ENCODE measurements at places on chromosomes 2 and 18. TPM values are rescaled to one million over a fixed set of nuclear protein-coding genes. Genes with fewer than 3 reads are reported as not detected.

- peak; percentile 28 for DNase-seq
Observed at GRCh38 chr18:904218-905090, at the start of gene ADCYAP1. TSS of gene ADCYAP1 (plus strand) at chr18:904871. CDS start at chr18:905387, 516 bp downstream.

GRCh38 chr18:76670564-76671288, 151.6 kb upstream of the ZNF236 start:
- DNase-seq = peak; percentile 52

DNA sequence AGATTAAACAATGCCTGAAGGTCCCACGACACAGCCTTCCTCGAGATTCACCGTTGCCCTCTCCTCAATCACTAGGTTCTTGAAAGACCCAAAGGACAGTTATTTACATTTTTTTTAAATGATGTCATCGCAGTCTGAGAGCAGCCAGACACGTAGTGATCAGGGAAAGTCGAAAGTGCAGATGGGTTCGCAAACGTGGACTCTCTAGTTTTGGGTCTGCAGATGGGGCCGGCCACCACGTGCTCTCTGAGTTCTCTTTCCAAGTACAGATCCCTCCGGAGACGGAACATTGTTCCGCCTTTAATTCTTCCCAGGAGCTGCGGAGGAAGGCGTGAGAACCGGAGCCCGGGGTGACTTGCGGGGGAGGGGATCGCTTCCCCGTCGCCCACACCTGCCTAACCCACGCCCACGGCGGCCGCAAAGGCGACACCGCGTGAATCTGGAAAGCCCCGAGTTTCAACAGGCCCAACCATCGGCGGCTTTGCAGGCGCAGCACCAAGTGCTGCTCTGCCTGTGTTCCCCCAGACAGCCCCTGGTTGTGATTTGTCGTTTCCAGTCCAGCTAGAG, 54.3 kb downstream of the PKDCC start:
- peak; percentile 74 for DNase-seq

- DNase-seq = no peak
Observed at GRCh38 chr2:84175970-84176369, 283.1 kb downstream of the SUCLG1 start.

DNA sequence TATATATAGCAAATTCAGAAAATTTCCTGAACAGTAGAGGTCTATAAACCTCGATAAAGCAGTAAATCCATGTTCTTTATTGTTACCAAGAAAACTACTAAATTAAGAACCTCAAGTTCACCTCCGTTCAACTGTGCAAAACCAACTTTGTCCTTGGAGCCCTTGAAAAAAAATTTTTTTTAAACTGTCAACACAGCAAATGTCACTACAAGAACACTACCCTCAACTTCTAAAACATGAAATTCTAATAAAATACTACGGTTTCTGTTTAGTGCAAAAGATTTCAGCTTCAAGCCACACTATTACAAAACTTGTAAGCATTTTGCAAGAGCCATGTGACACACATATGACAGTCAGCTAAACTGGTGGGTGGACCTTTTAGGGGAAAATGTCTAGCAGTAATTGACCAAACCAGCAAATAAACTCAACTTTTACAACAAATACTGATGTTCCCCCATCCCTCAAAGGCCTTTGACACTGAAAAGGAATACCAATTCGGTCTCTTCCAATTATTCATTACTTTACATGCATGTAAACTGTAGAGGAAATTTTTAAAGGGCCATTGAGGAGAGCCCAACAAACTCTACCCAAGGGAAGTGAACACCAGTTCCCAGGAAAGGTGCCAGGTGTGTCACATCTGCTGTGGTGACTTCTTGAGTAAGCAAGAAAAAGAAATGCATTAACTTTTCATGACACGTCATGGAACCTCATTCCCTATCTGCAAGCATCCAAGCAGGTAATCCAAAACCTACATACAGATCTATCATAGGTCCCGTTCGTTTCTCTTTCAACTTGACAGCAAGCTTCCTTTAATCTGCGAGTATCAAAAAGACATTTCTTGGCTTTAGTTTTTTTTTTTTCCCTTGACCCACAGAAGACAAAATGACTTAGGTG, 1.4 kb downstream of the RAB1A start:
- peak; percentile 63 for DNase-seq

GRCh38 chr2:159904959-159905305, 106.9 kb upstream of the CD302 start:
- no peak for DNase-seq

GRCh38 chr2:132669908-132670495, at the start of gene LYPD1:
TSS of gene LYPD1 (minus strand) at chr2:132670205. CDS start at chr2:132669932, 273 bp downstream.
- DNase-seq = no peak

- peak; percentile 96 for DNase-seq
Observed at GRCh38 chr18:55589625-55590291, 1.8 kb upstream of the TCF4 start.

GRCh38 chr2:234914371-234915154, 37.3 kb upstream of the SH3BP4 start:
- DNase-seq = no peak

DNA sequence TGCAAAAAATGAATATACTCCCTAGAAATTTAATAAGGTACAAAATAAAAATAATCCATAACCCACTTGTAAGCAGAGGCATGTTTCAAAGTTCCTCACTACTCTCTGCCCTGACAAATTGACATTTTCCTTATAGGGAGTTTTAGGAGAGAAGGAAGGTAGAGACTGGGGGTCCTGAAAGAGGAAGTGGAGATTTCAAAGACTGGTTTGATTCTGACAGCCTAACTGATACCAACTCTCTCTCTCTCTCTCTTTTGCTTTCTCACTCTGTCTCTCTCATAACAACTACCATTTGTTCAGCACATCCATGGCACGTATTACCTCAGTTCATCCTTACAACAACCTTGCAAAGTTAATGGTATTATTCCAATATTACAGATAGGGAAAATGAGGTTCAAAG, 18.6 kb downstream of the FZD7 start:
- DNase-seq = no peak

- peak; percentile 48 for DNase-seq
Observed at GRCh38 chr2:227703280-227703732, 14.5 kb downstream of the SLC19A3 start.

GRCh38 chr2:187875261-187876141, 321.3 kb upstream of the TFPI start:
- no peak for DNase-seq

GRCh38 chr2:24402242-24403097, 42.1 kb upstream of the ITSN2 start:
- no peak for DNase-seq

GRCh38 chr2:98534761-98535160, 73.6 kb downstream of the COA5 start:
- DNase-seq = no peak

- no peak for DNase-seq
Observed at GRCh38 chr2:119706221-119706620, 27.2 kb downstream of the TMEM177 start.

DNA sequence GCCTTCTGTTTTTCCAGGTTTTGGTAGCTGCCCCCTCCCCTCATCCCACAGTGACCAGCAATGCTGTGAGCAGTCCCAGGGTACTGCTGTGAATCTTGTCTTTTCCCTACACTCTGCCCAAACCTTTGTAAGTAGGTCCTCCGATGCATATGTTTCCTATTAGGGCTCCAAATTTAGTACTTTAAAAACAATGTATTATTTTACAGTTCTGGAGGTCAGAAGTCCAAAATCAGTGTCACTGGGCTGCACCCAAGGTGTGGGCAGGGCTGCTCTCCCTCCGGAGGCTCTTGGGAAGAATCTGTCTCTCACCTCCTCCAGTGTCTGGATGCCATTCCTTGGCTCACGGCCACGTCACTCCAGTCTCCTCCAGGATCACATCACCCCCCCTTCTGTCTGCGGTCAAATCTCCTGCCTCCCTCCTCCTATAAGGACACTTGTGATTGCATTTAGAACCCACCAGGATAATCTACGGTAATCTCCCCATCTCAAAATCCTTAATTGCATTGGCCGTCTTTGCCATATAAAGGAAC, 208.5 kb downstream of the SH3BP4 start:
- peak; percentile 7 for DNase-seq

DNA sequence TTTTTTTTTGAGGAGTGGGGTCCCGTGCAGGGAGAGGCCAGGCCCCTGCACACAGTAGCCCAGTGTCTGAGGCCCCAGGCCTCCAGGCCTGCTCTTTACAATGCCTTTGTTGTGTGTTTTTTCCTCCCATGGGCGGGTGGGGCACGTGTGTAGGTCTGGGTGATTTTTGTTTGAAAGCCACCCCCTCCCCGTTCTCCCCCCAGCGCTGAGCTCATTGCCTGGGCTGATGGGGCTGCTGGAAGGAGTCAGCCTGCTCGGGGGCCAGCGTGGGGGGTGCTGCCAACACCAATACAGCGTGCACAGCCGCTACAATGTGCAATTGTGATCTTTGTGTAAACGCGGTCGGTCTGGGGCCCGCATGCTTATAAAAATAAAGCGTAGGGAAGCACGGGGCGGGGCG, 142.7 kb downstream of the DYSF start:
- DNase-seq = no peak

DNA sequence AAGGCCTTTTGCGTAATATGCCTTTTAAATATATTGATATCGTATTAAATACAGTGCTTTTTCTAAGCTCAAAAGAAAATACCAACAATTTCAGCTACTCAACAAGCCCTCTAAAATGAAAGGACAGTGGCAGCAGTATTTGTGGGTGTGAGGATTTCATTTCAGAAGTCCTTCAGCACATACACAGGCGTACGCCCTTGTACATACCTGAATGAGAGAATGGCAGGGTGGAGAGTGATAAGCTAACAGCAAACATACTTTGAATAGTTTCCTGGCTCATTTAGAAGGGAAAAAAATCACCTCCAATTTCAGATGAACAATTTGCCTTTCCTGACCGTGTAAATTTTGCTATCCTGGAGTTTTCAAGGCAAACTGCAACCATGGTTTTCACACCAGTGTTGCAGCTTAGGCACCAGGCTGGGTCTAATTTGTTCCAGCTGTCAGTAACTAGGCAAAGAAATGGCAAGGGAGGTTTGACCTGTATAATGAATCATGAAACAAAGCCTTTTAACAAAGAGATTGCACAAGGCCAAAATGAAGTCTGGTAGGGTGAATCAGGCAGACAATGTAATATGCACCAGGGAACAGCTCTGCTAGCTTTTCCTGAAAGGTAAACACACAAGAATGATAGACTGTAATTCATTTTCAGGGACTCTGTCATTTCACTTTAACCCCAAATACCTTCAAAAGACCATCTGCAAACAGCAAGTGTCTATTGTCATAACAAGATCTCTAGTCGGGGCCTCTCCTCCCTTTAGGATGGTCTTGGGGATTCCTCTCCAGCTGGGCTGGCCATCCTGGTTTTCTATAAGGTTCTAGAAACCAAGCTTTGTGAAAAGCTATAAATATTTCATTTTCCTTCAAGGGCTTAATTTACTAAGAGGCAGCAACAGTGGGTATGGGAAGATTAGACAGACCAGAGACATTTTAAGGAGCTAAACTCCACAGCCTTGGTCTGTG, 11.5 kb downstream of the ANKRD29 start:
- peak; percentile 91 for DNase-seq

GRCh38 chr18:49017813-49018553, 67.2 kb upstream of the SMAD7 start:
- no peak for DNase-seq

GRCh38 chr2:236825989-236826510, 256.4 kb downstream of the ACKR3 start:
- no peak for DNase-seq

DNA sequence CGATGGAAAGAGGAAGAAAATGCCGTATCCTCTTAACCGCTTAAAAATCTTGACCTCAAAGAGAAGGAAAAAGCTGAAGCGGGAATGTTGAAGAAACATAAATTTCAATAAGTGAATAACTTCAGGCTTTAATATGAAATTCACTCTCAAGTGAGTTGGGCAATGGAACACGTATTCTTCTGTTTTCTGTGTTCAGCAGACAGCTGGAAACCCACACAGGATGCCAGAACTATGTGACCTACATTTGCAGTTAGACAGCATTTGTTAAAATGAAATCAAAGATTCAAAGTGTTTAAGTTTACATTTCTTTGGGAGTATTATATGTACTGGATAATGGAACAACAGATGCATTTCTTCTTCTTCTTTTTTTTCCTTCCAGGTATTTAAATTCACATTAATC, 80.5 kb upstream of the SPATS2L start:
- DNase-seq = peak; percentile 25

DNA sequence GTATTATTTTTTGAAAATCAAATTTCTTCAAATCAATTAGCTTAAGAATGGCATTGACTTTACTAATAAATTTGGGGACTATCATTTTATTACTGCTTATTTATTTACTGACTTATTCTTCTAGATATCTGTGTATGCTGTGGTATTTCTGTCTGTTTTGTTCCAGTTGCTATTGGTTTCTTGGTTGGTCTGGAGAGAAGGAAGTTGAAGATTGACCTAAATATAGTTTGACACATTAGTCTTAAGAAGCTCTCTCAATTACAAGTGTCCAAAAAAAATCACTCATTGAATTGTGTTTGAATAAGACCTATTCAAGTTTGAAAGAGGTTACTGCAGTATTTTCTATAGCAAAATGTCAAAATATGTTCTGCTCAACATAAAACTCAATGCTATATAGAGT, 153.3 kb upstream of the KYNU start:
- DNase-seq = no peak

- no peak for DNase-seq
Observed at GRCh38 chr2:191467113-191467512, 210.8 kb upstream of the NABP1 start.

DNA sequence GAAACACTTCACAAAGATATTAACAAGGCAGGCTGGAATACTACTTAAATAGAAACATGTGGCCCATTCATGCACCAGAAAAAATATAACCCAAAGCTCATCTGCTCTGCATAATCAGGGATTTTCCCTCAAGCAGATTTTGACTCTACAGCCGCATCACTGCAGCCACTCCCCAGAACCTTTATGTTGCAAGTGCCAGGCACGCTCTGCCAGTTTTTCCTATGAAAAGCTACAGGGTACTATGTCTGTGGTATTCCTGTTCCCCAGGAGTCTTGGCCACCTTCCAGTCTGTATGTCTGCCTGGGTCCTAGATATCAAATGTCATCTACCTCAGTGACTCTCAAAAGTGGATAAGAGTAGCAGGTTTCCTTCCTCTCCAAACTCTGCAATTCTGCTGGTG, 3.8 kb downstream of the COA5 start:
- no peak for DNase-seq

GRCh38 chr2:43852196-43852730, 13.5 kb downstream of the ABCG8 start:
- DNase-seq = no peak

- no peak for DNase-seq
Observed at GRCh38 chr2:229066121-229066715, 204.9 kb downstream of the PID1 start.

- no peak for DNase-seq
Observed at GRCh38 chr2:200235533-200235932, 71.0 kb upstream of the SPATS2L start.

GRCh38 chr2:113036763-113037162, 15.9 kb downstream of the IL36B start:
- DNase-seq = no peak

GRCh38 chr2:100291152-100291970, 30.9 kb downstream of the LONRF2 start:
- peak; percentile 98 for DNase-seq

The FZD7 gene
- 35.8 TPM for total RNA-seq

The BOLL gene
- not detected for total RNA-seq

The THSD7B gene
- total RNA-seq = not detected

The RNF125 gene
- total RNA-seq = 0.65 TPM

The GPR35 gene
- total RNA-seq = 0.09 TPM

The PRSS56 gene
- not detected for total RNA-seq

The CD8B2 gene
- not detected for total RNA-seq

The SUPT7L gene
- total RNA-seq = 36.7 TPM

The MAPK4 gene
- total RNA-seq = not detected

The TMEM247 gene
- total RNA-seq = not detected

The IFIH1 gene
- total RNA-seq = 7.7 TPM

Data from fibroblast of the aortic adventitia (primary cell).